ENCODE measurements at places on chromosomes 12 and 14.

DNA sequence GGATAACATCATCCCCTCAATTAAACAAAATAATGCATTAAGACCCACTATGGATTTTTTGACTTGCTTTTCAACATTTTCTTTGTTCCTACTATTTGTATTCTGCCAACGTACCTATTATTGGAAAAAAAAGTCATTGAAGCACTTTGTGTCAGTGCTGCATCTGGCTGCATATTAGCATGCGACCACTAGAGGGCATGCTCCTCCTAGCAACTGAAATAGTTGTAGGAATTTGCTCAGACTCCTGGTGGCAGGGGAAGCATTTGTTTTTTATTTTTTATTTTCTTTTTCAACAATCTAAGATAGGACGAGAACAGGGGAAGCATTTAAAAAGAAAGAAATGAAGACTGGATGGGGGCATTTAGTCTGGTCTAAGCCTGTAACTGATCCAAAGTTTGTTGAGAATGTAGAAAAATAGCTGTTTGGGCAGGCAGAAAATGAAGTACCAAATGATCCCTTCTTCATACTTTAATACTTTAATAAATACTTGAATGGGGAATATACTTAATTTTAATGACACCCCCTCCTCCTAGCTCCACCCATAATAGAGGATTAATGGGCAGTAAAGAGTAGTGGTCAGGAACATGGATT, 14.5 kb upstream of the CLEC4A start:
- peak; percentile 59 for DNase-seq

- peak; percentile 53 for DNase-seq
Observed at GRCh38 chr14:102085948-102086708, 716 bp downstream of the HSP90AA1 start.

- DNase-seq = no peak
Observed at GRCh38 chr12:6067152-6067916, 57.1 kb downstream of the VWF start.

DNA sequence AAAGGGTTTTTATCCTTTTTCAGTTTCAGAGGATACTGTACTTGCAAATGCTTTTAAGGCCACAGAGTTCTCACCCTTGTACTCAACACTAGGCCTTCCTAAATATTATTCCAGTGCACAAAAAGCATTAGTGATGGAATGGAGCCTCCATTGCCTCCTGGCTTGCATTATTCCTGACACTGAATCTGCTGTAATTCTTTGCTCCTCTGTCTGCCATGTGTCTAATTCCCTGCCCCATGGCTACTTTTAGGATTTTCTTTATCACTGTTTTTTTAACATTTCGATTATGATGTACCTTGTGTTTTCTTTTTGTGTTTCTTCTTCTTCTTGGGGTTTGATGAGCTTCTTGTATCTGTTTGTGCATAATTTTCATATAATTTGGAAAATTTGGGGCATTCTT, 29.5 kb downstream of the SUSD6 start:
- DNase-seq = no peak

- DNase-seq = no peak
Observed at GRCh38 chr12:42725809-42726208, 136.3 kb upstream of the PRICKLE1 start.

DNA sequence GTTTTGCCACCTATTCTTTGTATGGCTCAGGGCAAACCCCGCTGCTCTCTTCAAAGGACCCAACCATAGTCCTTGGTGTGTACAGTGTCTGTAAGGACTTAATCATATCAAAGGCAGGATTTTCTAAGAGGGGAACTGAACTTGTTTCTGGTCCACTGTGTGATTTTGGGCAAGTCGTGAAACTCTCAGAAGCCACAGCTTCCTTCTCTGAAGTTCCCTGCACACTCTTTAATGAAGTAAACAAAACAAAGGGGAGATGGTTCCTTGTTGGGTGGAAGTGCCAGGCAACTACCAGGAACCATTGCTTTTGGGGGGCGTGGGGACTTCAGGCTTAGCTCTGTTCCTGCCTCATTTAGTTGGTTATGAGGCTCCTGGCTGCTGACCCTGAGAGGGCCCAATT, 152.4 kb downstream of the VRK1 start:
- no peak for DNase-seq

- no peak for DNase-seq
Observed at GRCh38 chr12:48764521-48764920, 24.4 kb downstream of the ADCY6 start.

- no peak for DNase-seq
Observed at GRCh38 chr12:5030066-5030465, 13.6 kb upstream of the KCNA5 start.

GRCh38 chr12:48070033-48070432, 35.8 kb downstream of the SENP1 start:
- no peak for DNase-seq

GRCh38 chr12:31895449-31896150, 63.6 kb upstream of the RESF1 start:
- DNase-seq = no peak

DNA sequence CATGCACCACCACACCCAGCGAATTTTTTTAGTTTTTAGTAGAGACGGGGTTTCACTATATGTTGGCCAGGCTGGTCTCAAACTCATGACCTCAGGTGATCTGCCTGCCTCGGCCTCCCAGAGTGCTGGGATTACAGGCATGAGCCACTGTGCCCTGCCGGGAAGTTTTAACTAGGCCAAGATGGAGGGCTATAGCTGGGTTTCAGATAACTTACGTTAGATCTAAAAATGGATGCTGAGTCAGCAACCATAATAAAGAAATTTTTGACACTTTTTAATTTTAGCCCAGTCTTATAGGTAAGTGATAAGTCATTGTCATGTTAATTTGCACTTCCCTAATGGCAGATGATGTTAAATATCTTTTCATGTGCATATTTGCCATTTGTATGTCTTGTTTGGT, 14.4 kb downstream of the ZDHHC17 start:
- DNase-seq = no peak

DNA sequence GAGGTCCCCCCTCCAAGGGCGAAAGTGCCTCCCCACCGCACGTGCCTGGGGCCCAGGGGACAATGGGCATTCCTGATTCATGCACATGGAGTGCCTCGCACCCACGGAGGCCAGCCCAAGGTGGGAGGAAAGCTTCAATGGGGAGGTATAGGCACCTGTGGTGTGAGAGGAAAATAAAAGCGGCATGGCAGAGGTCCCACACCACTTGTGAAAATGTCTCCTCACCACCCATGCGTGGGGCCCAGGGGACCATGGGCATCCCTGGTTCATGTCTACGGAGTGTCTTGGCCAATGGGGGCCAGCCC, 384.7 kb downstream of the ALG10 start:
- DNase-seq = no peak

DNA sequence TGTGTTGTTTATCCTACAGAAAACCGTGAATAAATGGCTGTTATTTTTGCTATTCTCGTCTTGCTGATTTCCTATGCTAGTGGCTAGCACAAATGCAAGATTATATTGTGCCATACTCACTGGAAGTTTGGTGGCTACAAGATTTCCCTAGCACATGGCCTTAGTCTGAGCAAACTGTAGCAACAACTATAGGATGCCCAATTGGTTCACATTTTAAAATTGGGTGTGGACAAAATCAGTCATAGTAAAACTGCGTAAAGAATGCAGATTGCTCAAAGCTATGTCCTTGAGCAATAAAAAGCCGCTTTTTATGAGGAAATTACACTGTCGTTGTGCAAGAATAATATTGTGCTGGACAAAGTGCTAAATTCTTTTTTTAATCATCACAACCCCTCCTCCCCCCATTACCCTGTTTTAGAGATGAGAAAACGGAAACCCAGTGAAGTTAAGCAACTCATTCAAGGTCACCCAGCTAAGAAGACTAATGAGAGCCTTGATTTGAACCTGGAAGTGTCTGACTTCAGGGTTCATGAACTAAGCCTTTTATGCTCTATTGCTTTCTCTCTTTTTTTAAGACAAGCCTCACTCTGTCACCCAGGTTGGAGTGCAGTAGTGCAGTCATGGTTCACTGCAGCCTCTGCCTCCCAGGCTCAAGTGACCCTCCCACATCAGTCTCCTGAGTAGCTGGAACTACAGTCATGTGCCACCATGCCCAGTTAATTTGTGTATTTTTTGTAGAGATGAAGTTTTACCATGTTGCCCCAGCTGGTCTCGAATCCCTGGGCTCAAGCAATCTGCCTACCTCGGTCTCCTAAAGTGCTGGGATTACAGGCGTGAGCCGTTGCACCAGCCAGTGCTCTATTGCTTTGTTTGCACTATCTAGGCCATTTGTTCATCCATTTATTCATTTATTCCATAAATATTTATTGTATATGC, 73.6 kb downstream of the SRGAP1 start:
- DNase-seq = no peak

DNA sequence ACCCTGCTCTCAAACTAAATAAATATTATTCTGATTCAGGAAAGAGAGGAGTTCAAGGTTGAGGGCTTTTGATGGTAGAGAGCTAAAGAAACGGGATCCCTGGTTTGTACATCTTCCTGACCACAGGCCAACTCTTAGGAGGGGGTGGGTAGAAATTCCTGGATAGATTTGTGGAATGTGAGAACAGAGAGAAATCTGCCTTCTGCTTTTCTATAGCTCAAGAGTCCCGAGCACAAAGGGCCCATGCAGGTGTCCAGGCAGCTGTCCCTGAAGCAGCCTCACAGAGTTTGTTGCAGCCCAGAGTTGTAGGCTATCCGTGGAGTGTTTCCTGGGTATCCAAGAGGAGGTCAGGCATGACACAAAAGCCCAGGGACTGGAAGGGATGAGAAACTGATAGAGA, 198.6 kb downstream of the BCAT1 start:
- no peak for DNase-seq

DNA sequence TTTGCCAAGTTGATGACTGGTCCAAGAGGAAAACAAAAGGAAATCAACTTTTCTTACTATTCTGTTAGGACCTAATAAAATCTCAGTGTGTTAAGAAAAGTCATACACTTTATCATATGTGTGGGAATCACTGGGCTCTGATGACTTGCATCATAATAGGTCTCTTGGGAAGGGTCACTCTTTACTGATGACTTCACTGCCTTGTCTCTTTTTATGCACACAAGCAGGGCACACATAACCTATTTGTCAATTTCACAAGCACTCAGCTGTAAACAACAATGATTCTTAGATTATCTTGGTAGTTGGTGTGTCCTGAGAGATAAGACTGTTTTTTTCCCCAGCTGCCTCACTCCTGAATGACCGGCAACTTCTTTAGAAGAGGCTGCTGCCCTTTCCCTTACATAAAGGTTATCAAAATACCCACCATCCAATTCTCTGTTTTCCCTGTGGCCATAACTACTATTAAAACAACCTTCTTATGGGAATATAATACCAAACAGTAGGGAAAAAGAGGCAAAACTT, 50.9 kb upstream of the INSM2 start:
- no peak for DNase-seq

DNA sequence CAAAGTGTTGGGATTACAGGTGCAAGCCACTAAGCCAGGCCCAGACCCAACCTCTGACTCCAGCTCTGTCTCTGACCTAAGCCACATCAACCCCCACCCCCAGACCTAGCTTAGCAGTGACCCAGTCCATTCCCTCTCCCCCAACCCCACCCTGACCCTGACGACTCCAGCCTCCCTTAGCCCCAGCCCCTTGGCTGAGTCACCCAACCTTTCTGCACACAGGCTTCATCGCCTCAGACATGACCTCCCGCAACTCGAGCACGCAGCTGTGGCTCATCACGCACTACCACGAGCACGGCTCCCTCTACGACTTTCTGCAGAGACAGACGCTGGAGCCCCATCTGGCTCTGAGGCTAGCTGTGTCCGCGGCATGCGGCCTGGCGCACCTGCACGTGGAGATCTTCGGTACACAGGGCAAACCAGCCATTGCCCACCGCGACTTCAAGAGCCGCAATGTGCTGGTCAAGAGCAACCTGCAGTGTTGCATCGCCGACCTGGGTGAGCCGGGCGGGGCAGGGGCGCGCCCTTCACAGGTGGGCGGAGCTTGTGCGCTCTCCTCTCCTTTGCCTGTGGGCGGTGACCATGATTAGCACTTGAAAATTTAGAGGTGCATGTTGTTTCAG, 7.8 kb downstream of the ACVRL1 start:
- no peak for DNase-seq

DNA sequence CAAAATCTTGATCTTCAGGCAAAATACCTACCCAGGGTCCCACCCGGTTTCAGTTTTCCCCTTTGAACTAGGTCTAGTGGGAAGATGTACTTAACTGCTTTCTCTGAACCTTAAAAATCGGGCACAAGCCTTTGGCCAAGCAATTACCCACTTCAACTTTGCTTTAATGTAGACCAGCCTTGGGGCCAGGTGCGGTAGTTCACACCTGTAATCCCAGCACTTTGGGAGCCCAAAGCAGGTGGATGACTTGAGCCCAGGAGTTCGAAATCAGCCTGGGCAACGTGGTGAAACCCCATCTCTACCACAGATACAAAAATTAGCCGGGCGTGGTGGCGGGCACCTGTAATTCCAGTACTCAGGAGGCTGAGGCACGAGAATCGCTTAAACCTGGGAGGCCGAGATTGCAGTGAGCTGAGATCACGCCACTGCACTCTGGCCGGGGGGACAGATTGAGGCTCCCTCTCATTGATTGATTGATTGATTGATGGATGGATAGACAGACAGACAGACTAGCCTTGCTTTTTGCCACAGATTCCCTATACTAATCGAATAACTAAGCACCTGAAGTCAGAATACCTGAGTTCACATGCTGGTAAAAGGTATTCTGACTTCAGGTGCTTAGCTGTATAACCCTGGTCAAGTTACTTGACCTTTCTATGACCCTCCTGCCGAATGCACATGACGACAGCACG, 1.9 kb downstream of the CLIP1 start:
- DNase-seq = no peak

- peak; percentile 30 for DNase-seq
Observed at GRCh38 chr12:121033625-121034349, 5.3 kb downstream of the OASL start.

DNA sequence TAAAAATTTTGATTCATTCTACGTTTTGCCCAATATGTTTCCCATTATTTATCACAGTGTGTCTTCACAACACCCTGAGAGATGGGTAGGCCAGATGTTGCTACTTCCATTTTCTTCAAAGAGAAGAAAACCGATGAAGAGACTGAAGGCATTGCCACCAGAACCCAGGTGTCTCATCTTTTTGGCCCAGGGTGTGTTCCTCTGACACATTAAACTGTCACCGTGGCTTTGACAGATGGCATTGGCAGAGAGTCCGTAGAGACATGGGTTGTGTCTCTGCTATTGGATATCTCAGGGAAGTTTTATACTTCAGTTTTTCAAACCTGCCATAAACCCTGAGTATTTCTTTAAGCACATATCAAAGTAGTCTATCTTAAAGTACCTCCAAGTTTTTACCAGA, 11.3 kb upstream of the NUDT4 start:
- DNase-seq = no peak

DNA sequence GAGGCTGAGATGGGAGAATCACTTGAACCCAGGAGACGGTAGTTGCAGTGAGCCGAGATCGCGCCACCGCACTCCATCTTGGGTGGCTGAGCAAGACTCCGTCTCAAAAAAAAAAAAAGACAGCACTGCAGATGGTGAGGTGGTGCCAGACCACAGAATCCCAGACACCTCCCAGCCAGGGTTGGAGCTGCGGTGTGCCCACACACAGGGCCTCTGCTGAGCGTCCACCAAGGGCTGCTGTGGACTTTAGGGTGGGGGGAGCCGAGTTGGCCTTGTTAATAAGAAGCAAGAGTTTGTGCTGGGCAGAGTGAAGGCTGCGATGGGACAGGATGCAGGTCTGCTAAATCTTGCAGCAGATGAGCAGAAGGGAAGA, 14.2 kb downstream of the KMT5A start:
- DNase-seq = no peak

Measured in activated T-cell treated with anti-CD3 and anti-CD28 coated beads for 48 hours (primary cell).